Central memory CD8-positive, alpha-beta T cell (primary cell): ENCODE measurements at places on chromosomes 11 and 22.

DNA sequence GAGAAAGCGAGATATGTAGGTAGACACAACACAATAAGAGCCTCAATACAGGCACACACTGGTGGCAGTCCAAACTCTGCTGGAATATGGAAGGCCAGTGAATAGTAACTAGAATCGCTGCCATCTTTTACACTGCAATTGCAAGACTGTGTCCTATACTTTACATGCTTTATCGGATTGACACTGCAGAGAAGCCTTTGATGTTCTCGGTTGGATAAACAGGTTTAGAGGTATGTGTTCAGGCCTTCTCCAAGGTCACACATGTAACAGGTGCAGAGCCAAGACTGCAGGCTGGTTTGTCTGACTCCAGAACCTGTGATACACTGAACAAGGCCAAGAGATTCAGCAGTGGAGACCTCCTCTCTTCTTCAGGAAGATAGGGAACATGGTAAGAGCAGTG is 5.1 kb downstream of the SAA1 start:
- DNase-seq = no peak

- no peak for DNase-seq
Measured at GRCh38 chr11:100013011-100013410, 674.1 kb upstream of the ARHGAP42 start.

GRCh38 chr11:30902929-30903328 is 316.8 kb upstream of the MPPED2 start:
- DNase-seq = no peak

GRCh38 chr11:126072141-126072741 is 9.6 kb upstream of the CDON start:
- no peak for DNase-seq

DNA sequence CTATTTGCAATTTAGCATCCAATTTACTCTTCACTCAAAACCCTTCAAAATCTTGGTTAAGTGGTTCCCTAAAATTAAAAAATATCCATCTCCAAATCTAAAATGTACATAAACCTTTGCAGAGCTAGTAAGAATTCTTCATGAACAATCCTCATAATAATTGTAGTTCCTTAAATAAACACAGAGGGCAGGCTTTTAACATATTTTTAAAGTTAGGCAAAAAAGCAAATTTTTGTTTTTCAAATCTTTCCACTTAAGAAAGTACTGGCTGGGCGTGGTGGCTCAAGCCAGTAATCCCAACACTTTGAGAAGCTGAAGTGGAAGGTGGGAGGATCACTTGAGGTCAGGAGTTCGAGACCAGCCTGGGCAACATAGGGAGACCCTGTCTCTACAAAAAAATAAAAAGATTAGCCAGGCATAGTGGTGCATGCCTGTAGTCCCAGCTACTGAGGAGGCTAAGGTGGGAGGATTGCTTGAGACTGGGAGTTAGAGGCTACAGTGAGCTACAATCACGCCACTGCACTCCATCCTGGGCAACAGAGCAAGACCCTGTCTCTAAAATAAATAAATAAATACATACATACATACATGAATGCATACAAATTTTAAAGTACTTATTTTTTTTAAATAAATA is 25.1 kb upstream of the PLAAT3 start:
- DNase-seq = no peak

GRCh38 chr11:100719362-100719761 is 32.3 kb downstream of the ARHGAP42 start:
- DNase-seq = no peak

DNA sequence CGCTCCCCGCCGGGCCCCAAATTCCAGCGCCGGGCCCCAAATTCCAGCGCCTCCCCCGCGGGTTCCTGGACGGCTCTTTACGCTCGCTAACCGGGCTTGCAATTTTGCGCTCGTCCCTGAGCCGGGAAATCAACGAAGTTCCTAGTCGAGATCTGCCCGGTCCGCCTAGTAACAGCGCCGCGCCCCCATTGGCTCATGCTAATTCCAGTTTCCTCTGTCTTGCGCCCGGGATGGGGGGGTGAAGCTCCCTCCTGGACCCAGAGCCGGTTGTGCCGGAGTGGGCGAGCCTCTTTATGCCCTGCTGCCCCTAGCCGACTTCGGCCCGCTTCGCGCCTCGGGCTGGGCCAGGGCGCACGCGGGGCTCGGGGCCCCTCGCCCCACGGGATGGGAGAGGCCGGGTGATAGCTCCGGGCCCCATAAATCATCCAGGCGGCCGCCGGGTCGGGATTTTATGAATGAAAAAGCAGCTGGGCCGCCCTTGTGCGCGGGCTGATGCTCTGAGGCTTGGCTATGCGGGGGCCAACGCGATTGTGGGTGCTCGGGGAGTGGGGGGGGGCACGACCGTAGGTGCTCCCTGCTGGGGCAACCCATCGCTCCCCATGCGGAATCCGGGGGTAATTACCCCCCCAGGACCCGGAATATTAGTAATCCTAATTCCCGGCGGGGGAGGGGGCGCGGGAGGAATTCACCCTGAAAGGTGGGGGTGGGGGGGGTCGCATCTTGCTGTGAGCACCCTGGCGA is 1.8 kb upstream of the CCND1 start:
- no peak for DNase-seq

DNA sequence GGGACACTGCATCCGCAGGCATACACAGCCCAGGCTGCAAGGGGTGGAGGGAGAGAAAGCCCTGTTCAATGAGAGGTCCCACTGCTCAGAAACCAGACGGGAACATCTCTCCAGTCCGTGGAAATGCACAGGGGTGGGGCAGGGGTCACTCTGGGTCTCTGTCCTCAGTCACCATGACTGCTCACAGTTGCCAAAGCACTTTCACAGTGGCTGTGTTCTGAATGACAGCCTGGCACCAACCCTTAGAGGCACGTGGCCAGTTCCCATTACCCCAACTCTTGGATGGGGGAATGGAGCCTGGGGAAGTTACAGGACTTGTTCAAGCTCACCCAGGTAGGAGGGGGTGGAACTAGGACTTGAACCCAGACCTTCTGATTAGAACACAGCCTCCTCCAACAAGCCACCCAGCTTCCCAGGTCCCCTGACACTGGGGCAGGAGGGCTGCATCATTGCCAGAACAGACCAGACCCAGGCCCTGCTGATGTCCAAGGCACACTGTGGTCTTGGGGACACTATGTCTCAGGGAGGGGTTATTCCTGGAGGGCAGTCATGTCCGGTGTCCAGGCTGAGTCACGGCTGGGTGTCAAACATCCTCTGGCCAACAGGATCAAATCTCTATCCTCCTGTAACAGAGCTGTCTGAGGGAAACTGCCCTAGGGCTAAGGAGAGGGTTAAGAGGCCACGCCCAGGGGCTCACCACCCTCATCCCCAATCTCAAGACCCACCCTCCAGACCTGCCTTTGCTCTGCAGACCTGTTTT is 8.2 kb downstream of the ZNF70 start:
- no peak for DNase-seq

- no peak for DNase-seq
Measured at GRCh38 chr22:47419239-47419638, 656.8 kb downstream of the TBC1D22A start.

DNA sequence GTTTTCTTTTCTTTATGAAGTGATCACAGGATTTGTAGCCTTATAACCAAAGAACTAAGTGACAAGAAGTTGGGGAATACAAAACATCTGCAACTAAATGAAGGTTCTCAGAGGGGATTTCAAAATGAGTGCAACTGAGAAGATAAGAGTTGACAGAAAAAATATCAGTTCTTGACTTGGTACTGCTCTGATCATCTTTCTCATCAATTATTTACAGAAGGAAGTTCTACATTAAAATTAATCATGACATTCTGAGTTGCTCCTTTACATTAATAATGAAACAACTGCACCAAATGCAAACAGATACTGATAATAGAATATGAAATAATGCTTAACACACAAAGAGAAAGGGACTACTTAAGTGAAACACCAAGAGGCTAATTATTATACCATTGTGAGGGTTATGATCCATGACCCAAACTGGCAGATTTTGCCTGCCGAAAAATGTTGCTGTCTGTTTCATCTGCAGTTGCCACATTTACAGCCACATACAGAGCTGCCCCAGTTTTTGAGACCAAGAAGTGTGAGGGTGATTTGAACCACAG is 561.9 kb upstream of the ANO5 start:
- DNase-seq = no peak

DNA sequence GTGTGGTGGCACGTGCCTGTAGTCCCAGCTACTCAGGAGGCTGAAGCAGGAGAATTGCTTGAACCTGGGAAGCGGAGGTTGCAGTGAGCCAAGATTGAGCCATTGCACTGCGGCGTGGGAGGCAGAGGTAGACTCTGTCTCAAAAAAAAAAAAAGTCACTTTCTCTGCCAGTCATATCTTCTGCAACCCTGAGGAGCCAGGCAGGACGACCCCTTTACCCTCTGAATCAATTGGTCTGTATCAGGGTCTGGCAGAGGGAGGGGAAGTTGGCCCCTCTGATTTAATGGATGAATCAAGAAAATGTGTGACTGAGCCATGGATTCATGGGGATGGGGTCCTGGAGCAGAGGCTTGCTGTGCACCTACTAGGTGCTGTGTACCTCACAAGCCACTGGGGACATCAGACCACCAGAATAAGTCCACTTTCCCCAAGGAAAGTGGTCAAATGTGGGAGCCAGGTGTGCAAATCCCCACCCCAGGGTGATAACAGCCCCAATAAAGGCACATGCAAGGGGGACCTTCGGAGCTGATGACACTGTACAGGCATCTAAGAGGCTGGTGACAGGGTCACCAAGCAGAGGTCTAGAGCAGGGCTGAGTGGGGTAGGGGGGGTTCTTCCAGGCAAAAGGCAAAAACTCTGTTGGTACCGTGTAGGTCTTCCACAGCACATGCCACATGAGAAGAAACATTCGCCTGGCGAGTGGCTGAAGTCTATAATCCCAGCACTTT is 29.0 kb downstream of the TXN2 start:
- no peak for DNase-seq

- no peak for DNase-seq
Measured at GRCh38 chr22:39078329-39078728, 1.3 kb downstream of the APOBEC3G start.

DNA sequence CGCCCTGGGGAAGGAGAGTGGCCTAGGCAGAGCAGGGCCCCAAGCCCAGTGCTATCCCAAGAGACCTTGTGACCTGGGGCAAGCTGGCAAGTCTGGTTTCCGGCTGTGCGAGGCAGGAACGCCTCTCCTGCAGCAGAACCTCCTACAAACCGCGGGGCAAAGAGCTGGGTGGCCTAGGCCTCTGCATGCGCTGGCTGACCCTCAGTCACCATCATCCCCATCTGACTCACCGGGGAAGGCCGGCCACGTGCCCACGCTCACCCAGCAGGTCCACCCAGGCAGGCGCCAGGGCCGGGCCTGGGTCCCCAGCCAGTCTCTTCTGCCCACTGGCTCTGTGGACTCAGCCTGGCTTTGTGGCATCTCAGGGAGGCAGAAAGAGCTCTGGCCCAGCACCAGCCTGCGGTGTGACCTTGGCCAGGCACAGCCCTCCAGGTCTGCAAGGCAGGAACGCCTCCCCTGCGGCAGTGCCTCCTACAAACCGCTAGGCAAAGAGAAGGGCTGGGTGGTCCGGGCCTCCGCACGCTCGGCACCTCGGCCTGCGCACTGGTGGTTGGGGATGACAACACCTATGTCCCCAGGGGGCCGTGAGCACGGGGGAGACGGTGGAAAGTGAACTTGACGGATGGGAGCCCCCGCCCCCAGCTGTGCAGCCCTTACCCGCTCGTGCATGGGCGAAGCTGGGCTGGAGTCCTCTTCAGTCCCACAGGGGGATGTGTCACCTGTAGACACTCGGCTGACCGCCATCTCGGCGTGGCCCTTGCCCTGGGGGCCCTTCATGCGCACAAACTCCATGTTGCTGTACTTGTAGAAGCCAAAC is 38.2 kb downstream of the KIAA0930 start:
- DNase-seq = no peak

- DNase-seq = no peak
Measured at GRCh38 chr11:132911186-132911585, 621.1 kb downstream of the OPCML start.

DNA sequence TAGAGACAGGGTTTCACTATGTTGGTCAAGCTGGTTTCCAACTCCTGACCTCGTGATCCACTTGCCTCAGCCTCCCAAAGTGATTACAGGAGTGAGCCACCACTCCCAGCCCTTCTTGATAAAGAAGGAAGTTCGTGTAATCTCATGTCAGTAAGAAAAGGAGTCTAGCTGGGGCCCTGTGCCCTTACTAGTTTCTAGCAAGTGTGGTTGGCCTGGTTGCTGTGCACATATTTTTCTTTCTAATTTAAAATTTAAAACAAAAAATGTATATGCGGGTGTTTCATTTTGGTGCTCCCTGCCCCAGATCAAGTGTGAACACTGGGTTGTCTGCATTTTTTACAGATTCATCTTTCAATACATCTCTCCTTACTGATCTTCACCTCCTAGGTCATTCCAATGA is 770.8 kb upstream of the TENM4 start:
- no peak for DNase-seq

DNA sequence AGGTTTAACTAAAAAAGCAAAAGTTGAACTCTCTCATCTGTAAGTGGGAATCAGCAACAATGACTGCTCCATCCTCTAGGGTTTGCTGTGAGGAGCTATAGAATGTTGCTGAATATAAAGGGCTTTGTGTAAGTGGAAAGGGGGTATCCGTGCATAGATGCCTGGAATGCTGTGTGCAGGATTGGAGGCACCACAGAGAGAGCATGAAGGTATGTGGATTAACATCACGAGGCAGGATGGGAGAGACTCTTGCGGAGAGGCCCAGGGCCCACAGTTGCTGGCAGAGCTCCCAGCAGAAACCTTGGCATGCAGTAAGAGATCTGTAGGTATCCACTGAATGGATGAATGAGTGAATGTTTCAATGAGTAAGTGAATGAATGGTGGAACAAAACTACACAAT is 298.7 kb upstream of the DDI1 start:
- DNase-seq = no peak

- DNase-seq = no peak
Measured at GRCh38 chr11:105181100-105181499, 41.5 kb upstream of the CARD18 start.

- DNase-seq = no peak
Measured at GRCh38 chr11:134678744-134679143, 266.7 kb upstream of the B3GAT1 start.

- DNase-seq = peak; percentile 17
Measured at GRCh38 chr22:23237841-23238240, 57.5 kb downstream of the BCR start.
